ENCODE measurements at places on chromosomes 1 and 21. TPM values are rescaled to one million over a fixed set of nuclear protein-coding genes. Genes with fewer than 3 reads are reported as not detected.

Gene TMCO4
- 17.0 TPM for polyA plus RNA-seq

Gene DCDC2B
- polyA plus RNA-seq, result not detected

Gene CCDC27
- not detected for polyA plus RNA-seq

Gene CFHR2
- polyA plus RNA-seq, result not detected

Gene KCNT2
- polyA plus RNA-seq, result 0.12 TPM

Gene LRRC38
- polyA plus RNA-seq, result 0.04 TPM

Gene PAPPA2
- polyA plus RNA-seq, result 0.79 TPM

Gene CPLANE2
- polyA plus RNA-seq, result 3.2 TPM

Gene CRYBG2
- polyA plus RNA-seq, result not detected

Gene CELA3A
- 36,211 TPM for polyA plus RNA-seq

Gene KANK4
- 2.4 TPM for polyA plus RNA-seq

Gene OR2G2
- not detected for polyA plus RNA-seq

Measured in adipose tissue (tissue), 3 donors.